Neural crest cell (in vitro differentiated cells): ENCODE measurements at places on chromosomes 16 and 17.

DNA sequence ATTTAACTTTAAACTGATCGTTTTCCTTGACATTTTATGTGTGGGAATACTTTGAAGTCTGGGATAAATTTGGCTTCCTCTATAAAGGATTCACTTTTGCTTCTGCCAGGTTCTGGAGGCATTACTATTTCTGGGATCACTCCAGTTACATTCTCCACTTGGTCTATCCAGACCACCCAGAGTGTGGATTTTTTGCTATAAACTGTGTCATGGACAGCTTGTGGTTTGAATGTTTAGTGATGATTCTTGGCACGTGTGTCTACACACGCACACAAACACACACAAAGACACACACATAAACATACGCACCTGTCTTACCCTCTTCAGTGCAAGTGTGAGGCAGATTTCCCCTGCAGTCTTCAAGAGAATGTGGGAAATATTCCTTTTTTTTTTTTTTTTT lies 27.4 kb upstream of the MSI2 start:
- no peaks in the 10 kb centered on the region for H3K4me1 ChIP-seq
- no peaks in the 10 kb centered on the region for H3K36me3 ChIP-seq
- no peak for DNase-seq
- no peak overlapping the region for H3K4me3 ChIP-seq
- H3K27ac ChIP-seq = no peak overlapping the region

GRCh38 chr17:49518346-49519078 lies 23.4 kb downstream of the NGFR start:
- H3K36me3 ChIP-seq = peaks cover 12% of the 10 kb centered on the region
- H3K27ac ChIP-seq = no peak overlapping the region
- no peak for DNase-seq
- peaks cover 35% of the 10 kb centered on the region for H3K27me3 ChIP-seq
- peaks cover 46% of the 10 kb centered on the region for H3K4me1 ChIP-seq

DNA sequence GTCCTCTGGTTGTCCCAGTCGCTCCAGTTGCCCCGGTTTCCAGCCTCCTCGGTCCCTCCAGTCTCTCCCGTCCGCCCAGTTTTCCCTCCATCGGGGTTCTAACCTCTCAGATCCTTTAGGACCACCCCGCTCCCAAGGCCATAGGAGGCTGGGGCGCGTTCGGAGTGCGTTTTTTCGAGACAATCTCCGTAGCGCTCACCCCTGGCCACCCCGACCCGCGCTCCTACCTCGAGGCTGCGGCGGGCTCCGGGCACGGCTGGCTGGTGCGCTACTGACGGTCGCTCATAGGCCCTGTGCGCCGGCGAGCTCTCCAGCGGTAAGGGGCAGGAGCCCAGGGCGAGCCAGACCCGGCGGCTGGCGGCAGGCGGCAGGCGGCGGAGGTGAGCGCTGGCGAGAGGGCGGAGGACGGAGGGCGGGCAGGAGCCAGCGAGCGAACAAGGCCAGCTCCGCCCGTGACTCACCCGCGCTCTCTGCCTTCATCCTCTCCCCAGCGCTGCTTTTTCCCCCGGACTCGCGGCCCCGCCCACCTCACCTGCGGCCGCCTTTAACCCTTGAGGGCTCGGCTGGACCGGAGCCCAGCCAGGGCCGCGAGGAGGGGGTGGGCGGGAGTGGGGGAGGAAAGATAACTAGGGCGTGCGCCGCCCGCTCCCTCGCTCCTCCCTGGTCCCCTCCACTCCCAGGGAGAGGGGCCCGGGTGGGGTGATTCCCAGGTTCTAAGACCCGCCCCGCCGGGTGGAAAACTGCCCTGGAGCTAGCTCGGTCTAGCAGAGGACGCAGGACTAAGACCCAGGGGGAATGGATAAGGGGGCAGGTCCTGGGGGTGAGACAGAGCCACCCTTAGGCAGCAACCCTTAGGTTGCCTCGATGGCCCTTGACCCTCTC lies at the start of gene SP6:
SP6 (minus strand) TSS at position 472 of the 882 bp plus-strand sequence. CDS start 2,734 bp downstream, outside the sequence.
- peak; percentile 55 for DNase-seq
- H3K27me3 ChIP-seq = peaks cover 98% of the 10 kb centered on the region
- no peaks in the 10 kb centered on the region for H3K36me3 ChIP-seq
- H3K27ac ChIP-seq = no peak within 1 kb of the TSS

- DNase-seq = no peak
- no peaks in the 10 kb centered on the region for H3K36me3 ChIP-seq
- no peak overlapping the region for H3K27ac ChIP-seq
- no peak overlapping the region for H3K4me3 ChIP-seq
- no peaks in the 10 kb centered on the region for H3K27me3 ChIP-seq
Observed at GRCh38 chr17:60361889-60362288, 30.0 kb downstream of the USP32 start.

- no peak for DNase-seq
- H3K4me3 ChIP-seq = peak overlapping the region; percentile 74
- H3K27ac ChIP-seq = no peak overlapping the region
- peaks cover 28% of the 10 kb centered on the region for H3K4me1 ChIP-seq
- peaks cover 6% of the 10 kb centered on the region for H3K27me3 ChIP-seq
- H3K36me3 ChIP-seq = peaks cover 4% of the 10 kb centered on the region
Observed at GRCh38 chr17:75893305-75894048, 3.3 kb downstream of the TRIM65 start.

GRCh38 chr17:17071531-17072360 lies 29.5 kb downstream of the MPRIP start:
- DNase-seq = no peak
- no peak overlapping the region for H3K4me3 ChIP-seq
- peaks cover 43% of the 10 kb centered on the region for H3K4me1 ChIP-seq
- H3K36me3 ChIP-seq = peaks cover 9% of the 10 kb centered on the region
- peak overlapping the region; percentile 47 for H3K27ac ChIP-seq

GRCh38 chr17:69141431-69142174 lies at the start of gene ABCA6:
Gene ABCA6, minus strand, starts transcription at chr17:69141895. Its CDS starts 1,192 bp downstream, at chr17:69140703.
- no peak within 1 kb of the TSS for H3K27ac ChIP-seq
- H3K4me3 ChIP-seq = no peak within 1 kb of the TSS
- no peaks in the 10 kb centered on the region for H3K27me3 ChIP-seq
- no peak for DNase-seq
- peaks cover 13% of the 10 kb centered on the region for H3K4me1 ChIP-seq

GRCh38 chr17:73371285-73371684 lies 59.5 kb upstream of the CDC42EP4 start:
- H3K4me1 ChIP-seq = peaks cover 9% of the 10 kb centered on the region
- peaks cover 6% of the 10 kb centered on the region for H3K36me3 ChIP-seq
- no peak overlapping the region for H3K4me3 ChIP-seq
- H3K27ac ChIP-seq = no peak overlapping the region
